Stimulated activated CD4-positive, alpha-beta T cell treated with anti-CD3 and anti-CD28 coated beads, TNF-alpha, amount 100 ng/mL, for 1 hour (primary cell): ENCODE measurements at places on chromosomes 12 and 14.
A peak's percentile ranks its signal among the peaks of the same experiment; 100 is the strongest.

DNA sequence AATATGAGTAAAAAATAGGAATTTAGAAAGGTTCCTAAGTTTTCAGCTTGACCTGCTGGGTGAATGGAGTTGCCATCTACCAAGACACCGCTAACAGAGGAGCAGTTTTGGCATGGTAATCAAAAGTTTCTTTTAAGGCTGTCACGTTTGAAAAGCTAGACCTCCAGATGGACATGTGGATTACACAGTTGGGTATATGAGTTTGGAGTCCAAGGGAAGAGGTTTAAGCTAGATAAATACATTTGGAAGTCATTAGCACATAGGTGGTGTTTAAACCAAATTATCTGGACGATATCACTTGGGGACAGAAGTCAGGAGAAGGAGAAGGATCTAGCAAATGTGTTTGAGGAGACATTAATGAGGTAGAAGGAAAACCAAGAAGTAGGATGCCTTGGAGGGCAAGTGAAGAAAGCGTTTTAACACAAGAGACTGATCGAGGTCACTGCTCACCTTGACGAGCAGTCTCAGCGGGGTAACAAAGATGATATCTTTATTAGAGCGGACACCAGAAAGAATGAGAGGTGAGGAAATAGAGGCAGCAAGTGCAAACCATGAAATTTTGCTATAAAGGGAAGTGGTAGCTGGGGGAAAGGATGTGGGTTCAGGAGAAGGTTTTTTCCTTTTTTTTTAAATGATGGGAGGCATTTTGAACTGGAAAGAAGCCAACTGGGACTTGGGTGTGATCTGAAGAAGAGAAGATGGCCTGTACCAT lies 17.6 kb downstream of the PNP start:
- no peak for DNase-seq

DNA sequence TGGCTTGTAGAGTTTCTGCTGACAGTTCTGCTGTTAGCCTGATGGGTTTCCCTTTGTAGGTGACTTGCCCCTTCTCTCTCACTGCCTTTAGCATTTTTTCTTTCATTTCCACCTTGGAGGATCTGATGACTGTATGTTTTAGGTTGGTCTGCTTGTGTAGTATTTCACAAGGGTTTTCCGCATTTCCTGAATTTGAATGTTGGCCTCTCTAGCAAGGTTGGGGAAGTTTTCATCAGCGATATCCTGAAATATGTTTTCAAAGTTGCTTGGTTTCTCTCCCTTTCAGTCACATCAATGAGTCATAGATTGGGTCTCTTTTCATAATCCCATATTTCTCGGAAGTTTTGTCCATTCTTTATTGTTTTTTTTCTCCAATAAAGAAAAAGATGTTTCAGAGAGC lies 11.4 kb downstream of the NOPCHAP1 start:
- no peak for DNase-seq

- DNase-seq = no peak
Measured at GRCh38 chr12:39905152-39905551, 200.7 kb downstream of the SLC2A13 start.

DNA sequence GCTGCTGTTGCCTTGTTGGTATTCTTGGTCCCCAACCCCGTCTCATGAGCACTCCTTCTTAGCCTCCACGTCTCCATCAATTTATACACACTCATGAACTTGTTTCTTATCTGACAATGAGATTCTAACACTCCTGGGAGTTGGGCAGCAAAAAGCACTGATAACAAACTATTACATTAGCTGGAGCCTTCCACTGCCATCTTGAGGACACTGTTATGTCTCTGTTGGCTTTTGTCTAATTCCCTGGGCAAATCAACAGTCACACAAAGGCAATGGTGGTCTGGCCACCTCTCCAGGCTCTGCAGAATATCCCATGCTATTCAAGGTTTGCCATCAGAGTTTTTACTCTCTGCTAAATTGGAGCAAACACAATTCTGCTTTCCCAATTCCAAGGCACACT lies 117.8 kb upstream of the COCH start:
- no peak for DNase-seq

GRCh38 chr12:53660041-53660440 lies 15.8 kb downstream of the ATP5MC2 start:
- DNase-seq = no peak

DNA sequence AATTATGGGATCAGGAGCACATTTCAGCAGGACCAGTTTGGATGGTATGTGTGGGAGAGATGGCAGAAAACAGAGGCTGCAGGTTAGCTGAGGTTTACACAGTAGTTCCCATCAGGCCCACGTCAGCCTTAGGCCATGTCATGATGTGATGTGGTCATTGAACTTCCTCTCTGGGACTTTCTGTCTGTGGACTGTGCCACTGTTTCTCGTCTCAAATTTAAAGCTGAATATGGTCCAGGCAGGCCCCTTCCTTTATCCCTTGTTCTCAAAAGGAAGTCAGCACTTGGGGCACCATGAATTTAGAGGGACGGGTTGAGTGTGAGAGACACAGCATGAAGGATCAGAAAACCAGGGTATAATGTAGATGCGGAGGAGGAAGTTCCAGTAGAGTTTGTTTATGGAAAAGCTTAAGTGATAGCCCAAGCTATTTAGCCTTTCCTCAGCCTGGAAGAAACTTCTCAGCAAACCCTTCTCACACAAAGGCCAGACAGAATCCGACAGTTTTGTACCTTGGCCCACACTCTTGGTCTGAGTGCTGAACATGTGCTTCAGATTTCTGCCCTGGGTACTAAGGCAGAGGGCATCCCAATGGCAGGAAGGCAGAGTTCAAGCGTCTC lies 3.6 kb upstream of the IGFBP6 start:
- no peak for DNase-seq

DNA sequence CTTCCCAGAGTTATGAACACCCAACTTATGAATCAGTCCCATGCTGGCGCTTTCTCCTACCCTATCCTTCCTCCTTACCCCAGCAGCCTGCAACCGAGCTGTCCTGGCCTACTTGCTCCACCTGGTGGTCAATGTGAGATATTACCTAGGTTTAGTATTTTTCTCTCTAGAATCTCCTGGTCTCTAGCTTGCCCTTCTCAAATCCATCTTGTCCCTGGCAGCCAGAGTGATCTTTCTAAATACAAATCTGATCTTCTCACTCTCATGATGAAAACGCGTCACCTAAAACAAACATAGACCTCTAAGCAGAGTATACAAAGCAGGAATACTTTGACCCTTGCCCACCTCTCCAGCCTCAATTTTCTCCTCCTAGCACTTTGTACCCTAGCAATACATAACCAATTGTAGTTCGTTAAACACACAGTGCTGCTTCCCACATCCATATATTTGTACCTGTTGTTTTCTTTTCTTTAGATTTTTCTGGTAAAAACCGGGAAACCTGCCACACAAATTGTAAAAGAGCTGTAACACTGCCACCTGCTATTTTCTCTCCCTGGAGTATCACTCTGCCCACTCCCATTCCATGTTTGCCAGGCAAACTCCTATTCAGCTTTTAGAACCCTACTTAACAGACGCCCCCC lies 20.0 kb upstream of the TCP11L2 start:
- no peak for DNase-seq

- no peak for DNase-seq
Measured at GRCh38 chr14:105128059-105128458, 40.5 kb downstream of the JAG2 start.

DNA sequence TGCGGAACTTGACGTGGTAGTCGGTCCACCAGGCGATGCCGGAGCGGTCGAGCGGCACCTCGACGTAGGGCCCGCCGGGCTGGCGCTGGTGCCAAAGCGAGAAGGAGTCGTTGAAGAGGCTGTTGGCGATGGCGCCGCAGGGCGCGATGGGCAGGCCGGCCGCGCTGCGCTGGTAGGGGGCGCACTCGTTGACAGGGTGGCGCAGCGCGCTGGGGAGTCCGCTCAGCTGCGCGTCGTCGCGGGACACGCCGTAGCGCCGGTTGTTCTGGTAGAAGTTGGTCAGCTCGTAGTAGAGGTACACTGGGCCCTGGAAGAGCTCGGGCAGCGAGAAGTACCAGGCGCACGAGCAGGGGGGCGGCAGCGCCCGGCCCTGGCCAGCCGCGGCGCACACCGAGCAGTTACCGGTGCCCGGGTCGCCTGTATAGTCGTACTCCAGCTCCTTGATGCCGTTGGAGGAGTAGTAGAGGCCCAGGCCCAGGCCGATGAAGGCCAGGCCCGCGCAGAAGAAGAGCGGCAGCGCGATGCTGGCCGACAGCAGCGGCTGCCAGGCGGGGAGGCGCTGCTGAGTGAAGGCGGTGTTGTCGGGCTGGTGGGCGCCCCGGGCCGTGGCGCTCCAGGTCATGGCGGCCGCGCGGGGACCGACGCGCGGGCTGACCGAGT lies 482 bp downstream of the TMEM30B start:
- peak; percentile 45 for DNase-seq

DNA sequence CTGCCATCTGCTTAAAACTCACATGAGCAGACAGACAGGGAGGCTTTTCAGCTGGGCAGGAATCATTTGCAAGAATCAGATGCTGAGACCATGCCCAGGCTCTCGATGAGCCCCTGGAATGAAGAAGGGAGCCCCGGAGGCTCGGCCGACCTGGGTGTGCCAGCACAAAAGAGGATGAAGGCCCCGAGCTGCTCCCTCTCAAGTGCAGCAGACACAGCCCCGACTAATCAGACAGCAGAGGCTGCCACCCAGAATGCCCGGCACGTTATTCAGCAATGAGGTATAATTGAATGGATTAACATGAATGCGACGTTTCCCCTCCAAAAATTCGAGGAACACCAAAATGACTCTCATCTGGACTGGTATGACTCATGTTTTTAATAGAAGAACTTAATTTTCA lies 58.9 kb downstream of the BCL11B start:
- no peak for DNase-seq

- DNase-seq = no peak
Measured at GRCh38 chr12:106140223-106140986, 1.7 kb upstream of the NUAK1 start.
